ENCODE measurements at places on chromosomes 7 and 10.

- no peak for DNase-seq
These were observed 128.7 kb downstream of the ITGB8 start for GRCh38 chr7:20459419-20459818.

GRCh38 chr7:76294344-76295024 is 8.0 kb upstream of the HSPB1 start:
- DNase-seq = peak; percentile 98

GRCh38 chr7:114269714-114270113 is 144.9 kb upstream of the FOXP2 start:
- no peak for DNase-seq

- DNase-seq = no peak
These were observed 7.3 kb downstream of the PPP2R2D start for GRCh38 chr10:131908151-131908550.

DNA sequence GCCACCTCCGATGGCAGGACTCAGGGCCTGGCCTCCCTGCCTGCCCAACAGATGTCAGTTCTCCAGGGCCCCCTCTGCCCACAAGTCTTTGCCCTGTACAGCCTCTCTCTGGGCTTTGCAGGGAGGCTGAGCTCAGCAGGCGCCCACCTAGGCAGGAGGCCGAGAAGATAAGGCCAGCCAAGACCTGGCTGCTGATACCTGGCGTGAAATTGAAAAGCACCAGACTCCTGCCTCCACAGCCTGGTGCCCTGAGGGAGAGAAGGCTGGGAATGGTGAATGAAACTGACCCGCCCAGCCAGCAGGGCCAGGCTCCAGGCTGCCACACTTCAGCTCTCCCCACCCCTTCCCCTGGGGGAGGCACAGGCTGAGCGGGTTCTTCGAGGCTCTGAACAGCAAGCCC is 145.8 kb downstream of the CDH23 start:
- no peak for DNase-seq

- DNase-seq = no peak
These were observed 472.4 kb downstream of the ANKRD7 start for GRCh38 chr7:118696879-118697278.

- DNase-seq = peak; percentile 10
These were observed 179.9 kb downstream of the PTPRN2 start for GRCh38 chr7:158407581-158408317.

- DNase-seq = peak; percentile 40
These were observed 40.0 kb upstream of the PFKFB3 start for GRCh38 chr10:6162589-6163356.

- DNase-seq = no peak
These were observed 700 bp downstream of the GSAP start for GRCh38 chr7:77415476-77415822.

GRCh38 chr10:58775960-58776567 is 263.4 kb downstream of the BICC1 start:
- DNase-seq = peak; percentile 75

DNA sequence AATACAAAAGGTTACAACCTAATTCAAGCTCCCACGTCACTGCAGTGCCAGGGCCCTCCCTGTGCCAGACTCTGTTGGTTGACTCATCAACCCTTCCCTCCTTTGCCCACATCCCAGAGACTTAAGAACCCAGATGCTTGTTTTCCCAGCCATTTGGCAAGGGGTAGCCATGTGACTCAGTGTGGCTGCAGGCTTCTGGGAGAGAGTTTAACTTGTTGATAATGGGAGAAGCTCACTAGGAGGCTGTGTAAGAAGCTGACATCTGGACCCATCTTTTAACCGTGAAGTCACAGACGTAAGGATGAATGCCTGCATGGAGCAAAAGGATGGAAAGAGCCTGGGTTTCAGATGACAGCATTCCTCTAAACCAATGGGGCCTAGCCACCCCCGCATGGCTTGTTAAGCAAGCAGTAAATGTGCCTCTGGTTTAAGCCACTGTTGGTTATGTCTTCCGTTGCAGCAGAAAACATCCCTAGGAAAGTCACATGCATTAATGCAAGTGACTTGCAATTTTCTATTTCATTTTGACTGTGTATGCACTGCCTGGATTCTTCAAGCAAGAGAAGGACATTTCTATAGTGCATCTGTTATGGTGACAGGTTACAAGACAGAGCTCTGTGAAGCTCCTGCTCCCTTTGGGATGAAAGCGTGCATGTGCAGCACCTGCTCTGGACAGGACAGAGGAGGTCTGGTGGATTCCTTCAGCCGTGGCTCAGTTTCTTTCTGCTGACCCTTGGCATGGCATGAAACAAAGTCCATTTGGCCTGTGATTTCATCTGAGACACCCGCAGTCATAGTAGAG is 57.5 kb upstream of the CREB5 start:
- DNase-seq = peak; percentile 96

DNA sequence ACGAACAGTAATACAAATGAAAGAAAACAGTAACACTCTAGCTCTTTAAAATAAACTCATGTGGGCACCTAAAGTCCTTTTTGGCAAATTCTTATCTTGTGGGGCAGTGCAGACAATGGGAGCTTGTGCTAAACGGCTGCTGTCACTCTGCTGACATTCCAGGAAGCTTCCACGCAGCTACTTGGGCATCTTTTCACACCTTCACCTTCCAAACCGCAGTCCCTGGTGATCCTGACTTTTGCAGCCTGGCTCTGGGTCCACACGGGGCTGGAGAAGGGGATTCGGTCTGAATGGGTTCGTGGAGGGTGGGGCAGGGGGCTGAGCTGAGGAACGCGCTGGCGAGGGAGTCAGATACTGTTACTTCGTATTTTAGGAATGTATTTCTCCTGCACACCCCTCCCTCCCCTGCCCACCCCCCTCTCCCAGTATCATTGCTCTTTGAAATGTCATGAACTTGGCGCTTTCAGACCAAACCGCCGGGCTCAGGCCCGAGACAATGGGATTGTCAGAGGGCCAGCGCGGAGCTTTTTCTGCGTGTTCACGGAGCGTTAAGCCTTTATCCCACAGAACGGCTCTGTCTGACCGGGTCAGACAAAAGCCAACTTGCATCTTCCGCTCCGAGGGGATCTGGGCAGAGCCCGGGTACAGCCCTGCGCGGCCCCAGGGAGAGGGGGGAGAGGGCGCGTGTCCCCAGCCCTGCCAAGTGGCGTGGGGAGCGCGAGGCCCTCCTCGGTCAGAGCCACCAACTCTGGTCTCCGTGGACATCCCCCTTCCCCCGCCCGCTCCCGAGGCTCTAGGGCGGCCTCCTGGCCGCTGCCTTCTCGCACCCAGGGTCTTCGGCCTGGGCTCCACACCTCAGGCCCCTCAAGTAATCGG is 76.7 kb upstream of the EN2 start:
- DNase-seq = no peak

DNA sequence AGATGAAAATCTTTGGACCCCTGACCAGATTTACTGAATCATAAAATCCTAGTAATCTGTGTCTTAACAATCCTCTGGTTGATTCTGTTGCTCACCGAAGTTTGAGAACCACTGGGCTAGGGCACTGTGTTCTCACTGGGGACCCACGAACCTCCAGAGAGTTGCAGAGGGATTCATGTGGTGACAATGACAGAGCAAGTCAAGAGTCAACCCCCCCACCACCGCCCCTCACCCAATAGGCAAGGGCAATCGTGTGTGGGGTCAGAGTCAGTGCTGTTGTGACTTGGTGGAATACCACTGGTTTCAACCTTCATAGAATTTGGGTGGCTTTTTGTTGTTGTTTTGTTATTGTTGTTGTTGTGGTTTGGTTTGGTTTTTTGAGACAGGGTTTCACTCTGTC is 23.5 kb upstream of the NRP1 start:
- no peak for DNase-seq

GRCh38 chr10:36872702-36873393 is 252.6 kb upstream of the ANKRD30A start:
- DNase-seq = no peak

DNA sequence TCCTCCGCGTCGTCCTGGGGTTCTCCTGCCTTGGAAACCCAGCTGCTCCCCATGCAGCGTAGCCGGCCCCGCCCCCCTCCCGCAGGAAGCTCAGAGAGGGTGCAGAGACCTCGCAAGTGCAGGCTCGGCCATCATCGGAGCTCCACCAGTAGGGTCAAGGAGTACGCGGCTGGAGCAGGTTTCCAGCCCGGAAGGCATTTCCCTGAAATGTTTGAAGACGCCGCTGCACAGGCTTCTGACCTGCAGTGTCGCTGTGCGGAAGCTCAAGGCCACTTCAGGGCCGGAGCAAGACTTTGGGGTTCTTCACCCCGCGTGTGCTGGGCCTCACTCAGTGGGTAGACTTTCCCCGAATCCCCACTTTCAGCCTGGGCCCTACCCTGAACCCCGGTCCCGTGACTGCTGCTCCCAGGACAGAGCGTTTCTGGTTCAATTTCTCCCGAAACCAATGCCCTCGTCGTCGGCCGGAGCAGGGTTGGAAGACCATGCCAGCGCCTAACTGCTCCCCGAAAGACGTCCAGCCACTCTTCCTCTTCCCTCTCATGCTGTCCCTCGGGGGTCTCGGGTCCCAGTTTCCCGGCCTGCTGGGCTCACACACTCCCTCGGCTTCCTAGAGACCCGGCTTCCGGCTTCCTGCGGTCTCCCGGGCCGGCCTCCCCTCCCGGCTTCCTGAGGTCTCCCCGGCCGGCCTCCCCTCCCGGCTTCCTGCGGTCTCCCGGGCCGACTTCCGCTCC is 52.1 kb downstream of the INSIG1 start:
- DNase-seq = no peak

- no peak for DNase-seq
These were observed 700.5 kb upstream of the CELF2 start for GRCh38 chr10:10317151-10317550.
